ENCODE measurements at places on chromosomes 7 and 10.

- H3K4me3 ChIP-seq: no peak overlapping the region
- no peaks in the 10 kb centered on the region for H3K36me3 ChIP-seq
- DNase-seq: no peak
- H3K27me3 ChIP-seq: no peaks in the 10 kb centered on the region
Measured at GRCh38 chr7:122546496-122546895, 152.4 kb downstream of the RNF133 start.

GRCh38 chr10:20598590-20598989, 298.5 kb downstream of the NEBL start:
- no peaks in the 10 kb centered on the region for H3K27me3 ChIP-seq
- H3K27ac ChIP-seq: no peak overlapping the region
- no peaks in the 10 kb centered on the region for H3K4me1 ChIP-seq
- no peaks in the 10 kb centered on the region for H3K36me3 ChIP-seq
- H3K4me3 ChIP-seq: no peak overlapping the region

GRCh38 chr10:3097160-3097559, 29.8 kb downstream of the PFKP start:
- H3K36me3 ChIP-seq: peaks cover 12% of the 10 kb centered on the region
- DNase-seq: no peak
- no peaks in the 10 kb centered on the region for H3K4me1 ChIP-seq
- no peak overlapping the region for H3K4me3 ChIP-seq
- no peaks in the 10 kb centered on the region for H3K27me3 ChIP-seq

DNA sequence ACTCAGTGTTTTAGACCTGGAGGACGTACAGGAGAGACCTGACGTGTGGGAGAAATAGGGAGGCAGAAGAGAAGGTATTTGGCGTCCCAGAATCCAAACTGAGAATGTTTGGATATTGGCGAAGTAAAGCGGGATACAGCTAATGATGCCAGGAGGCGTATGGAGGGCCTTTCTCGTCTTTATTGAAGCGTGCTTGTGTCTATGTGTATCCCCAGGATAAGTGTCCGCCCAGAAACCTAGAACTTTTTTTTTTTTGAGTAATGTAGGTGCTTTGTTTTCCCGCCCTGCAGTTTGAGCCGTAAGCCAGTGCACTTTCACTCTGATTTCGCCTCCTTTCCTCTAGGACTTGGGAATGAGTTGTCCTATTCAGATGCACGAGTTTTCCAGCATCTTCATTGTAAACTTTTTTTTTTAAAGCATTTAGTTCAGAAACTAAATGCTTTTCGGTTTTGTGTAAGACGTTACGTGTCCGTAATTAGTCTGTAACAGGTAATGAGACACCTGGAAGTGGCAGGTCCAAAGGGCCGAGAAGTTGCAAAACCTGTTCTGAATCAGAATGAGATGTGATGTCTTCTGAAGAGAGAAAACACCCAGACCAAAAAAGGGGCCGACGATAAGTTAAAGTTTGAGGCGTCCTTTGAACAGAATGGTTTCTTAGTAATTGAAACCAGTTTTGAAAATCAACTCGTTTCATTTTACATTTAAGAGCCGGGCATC, 746 bp downstream of the ARL5B start:
- no peaks in the 10 kb centered on the region for H3K4me1 ChIP-seq
- H3K4me3 ChIP-seq: peak overlapping the region; percentile 93
- no peak overlapping the region for H3K27ac ChIP-seq
- no peak for DNase-seq
- H3K36me3 ChIP-seq: no peaks in the 10 kb centered on the region

DNA sequence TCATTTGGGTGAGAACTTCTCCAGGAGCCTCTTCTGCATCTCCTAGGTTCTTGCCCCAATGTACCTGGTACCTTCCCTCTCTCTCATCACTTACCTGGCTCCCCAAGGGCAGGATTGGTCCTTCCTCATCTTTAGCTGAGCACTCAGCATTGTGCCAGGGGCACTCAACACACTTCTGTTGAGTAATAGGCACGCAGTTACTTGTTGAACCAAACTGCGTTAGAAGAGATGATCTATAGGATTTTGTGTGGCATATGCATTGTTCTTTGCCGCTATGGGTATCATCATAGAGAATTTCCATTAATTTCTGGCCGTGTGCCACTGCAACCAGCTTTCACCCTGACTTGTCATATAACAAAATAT, 16.4 kb downstream of the TBXAS1 start:
- no peak overlapping the region for H3K27ac ChIP-seq
- no peaks in the 10 kb centered on the region for H3K36me3 ChIP-seq
- no peaks in the 10 kb centered on the region for H3K27me3 ChIP-seq
- H3K4me1 ChIP-seq: no peaks in the 10 kb centered on the region
- H3K4me3 ChIP-seq: no peak overlapping the region
- DNase-seq: no peak

DNA sequence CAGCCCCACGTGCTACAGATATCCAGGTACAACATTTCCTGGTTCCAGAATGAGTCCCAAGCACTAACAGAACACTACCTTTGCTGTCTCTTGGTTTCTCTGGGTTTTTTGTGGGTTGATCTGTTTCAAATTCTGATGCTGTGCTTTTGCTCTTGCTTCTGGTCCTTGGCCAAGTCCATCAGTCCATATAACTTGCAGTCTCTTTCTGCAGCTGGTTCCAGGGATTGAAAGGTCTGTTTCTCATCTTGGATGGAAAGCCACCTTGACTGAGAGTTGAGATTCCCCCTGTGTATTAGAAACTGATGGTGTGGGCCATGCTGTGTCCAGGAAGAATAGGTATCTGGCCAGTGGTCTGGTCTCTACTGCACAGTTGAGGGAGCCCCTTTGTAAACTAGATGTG, 171.1 kb downstream of the JCAD start:
- no peaks in the 10 kb centered on the region for H3K4me1 ChIP-seq
- H3K4me3 ChIP-seq: no peak overlapping the region
- no peaks in the 10 kb centered on the region for H3K27me3 ChIP-seq
- no peaks in the 10 kb centered on the region for H3K36me3 ChIP-seq
- no peak for DNase-seq

DNA sequence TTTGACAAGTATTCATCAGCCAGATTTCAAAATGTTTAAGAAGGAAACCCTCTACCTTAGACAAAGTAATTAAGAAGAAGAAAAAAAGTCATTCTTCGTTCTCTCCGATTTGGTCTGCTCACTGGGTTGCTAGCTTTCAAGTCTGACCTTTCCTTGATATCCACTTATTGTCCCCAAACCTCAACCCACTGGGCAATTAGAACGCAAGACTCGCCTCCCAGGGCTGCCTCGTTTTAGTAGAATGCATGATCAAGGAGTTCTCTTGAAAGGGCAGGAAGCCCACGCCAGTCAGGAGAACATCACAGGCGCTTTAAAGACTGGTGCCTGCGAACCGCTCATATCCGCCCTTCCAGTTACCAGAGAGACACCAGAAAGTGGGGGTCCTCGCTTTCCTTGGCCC, 637.7 kb downstream of the PARD3 start:
- H3K27ac ChIP-seq: no peak overlapping the region
- peaks cover 5% of the 10 kb centered on the region for H3K4me1 ChIP-seq
- DNase-seq: no peak
- no peaks in the 10 kb centered on the region for H3K36me3 ChIP-seq
- no peak overlapping the region for H3K4me3 ChIP-seq

DNA sequence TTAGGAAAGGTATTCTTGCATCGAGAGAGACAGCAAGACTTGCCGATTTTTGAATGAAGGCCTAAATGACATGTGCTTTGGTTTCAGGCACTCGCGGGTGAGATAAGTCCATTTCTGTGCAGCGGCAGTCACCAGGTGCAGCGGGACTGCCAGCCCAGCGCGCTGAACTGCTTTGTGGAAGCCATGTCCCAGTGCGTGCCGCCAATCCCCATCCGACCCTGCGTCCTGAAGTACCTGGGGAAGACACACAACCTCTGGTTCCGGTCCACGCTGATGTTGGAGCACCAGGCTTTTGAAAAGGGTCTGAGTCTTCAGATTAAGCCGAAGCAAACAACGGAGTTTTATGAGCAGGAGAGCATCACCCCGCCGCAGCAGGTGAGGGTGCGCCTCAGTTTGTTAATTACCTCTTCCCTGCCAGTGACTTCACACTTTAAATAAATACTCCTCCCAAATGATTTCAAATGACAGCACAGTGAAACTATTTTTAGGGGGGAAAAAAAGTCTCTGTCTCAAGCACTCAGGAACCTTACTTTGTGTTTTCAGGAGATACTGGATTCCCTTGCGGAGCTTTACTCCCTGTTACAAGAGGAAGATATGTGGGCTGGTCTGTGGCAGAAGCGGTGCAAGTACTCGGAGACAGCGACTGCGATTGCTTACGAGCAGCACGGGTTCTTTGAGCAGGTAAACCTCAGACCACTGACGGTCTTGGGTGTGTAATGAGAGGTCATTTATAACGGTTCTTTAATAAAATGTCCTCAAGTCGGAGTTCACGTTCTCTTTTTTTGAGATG, 98.3 kb downstream of the TRRAP start:
- DNase-seq: no peak
- H3K36me3 ChIP-seq: peaks cover 33% of the 10 kb centered on the region
- no peaks in the 10 kb centered on the region for H3K27me3 ChIP-seq
- H3K4me3 ChIP-seq: no peak overlapping the region
- no peaks in the 10 kb centered on the region for H3K4me1 ChIP-seq

GRCh38 chr10:130485958-130486895, 350.0 kb downstream of the GLRX3 start:
- H3K27ac ChIP-seq: no peak overlapping the region
- no peaks in the 10 kb centered on the region for H3K27me3 ChIP-seq
- H3K4me1 ChIP-seq: no peaks in the 10 kb centered on the region
- H3K36me3 ChIP-seq: no peaks in the 10 kb centered on the region
- H3K4me3 ChIP-seq: no peak overlapping the region

- H3K4me3 ChIP-seq: no peak overlapping the region
- no peak for DNase-seq
- no peaks in the 10 kb centered on the region for H3K36me3 ChIP-seq
- H3K27ac ChIP-seq: no peak overlapping the region
- H3K4me1 ChIP-seq: no peaks in the 10 kb centered on the region
Measured at GRCh38 chr7:17608114-17608833, 309.8 kb downstream of the AHR start.
